Activated CD4-positive, alpha-beta T cell treated with anti-CD3 and anti-CD28 coated beads, Interleukin-2, Interleukin-6, amounts not matched to agents 100 ng/mL and 50 ng/mL, durations not matched to agents 16 hours and 8 hours (primary cell): ENCODE measurements at places on chromosomes 1 and 21.

DNA sequence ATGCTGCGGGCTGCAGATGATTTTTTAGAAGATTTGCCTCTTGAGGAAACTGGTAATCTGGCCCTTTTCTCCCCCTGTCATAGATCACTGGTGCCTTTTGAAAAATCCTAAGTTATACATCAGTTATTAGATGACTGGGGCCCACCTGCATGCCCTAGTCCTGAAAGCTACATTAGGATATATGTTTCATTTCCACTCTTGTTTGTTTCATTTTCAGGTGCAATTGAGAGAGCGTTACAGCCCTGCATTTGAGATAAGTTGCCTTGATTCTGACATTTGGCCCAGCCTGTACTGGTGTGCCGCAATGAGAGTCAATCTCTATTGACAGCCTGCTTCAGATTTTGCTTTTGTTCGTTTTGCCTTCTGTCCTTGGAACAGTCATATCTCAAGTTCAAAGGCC is 8.1 kb upstream of the IFI44 start:
- no peak for DNase-seq

DNA sequence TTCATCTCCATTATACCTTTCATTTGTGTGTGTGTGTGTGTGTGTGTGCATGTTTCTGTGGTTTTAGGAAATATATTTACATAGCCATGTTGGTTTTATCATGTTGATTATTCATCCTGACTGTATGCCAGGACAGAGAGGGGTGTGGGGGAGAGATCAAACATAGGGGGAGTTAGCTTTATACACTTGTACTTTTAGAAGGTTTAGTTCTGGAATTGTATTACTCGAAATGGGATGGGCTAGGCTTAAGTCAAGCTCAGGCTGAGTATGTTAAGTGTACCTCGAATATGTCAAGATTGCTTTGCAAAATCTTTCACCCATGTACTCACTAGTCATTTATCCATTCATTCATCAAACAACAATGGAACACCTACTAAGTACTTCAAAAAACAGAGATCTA is 123.3 kb downstream of the HMCN1 start:
- no peak for DNase-seq

GRCh38 chr1:10734962-10735544 is 61.4 kb downstream of the CASZ1 start:
- no peak for DNase-seq

DNA sequence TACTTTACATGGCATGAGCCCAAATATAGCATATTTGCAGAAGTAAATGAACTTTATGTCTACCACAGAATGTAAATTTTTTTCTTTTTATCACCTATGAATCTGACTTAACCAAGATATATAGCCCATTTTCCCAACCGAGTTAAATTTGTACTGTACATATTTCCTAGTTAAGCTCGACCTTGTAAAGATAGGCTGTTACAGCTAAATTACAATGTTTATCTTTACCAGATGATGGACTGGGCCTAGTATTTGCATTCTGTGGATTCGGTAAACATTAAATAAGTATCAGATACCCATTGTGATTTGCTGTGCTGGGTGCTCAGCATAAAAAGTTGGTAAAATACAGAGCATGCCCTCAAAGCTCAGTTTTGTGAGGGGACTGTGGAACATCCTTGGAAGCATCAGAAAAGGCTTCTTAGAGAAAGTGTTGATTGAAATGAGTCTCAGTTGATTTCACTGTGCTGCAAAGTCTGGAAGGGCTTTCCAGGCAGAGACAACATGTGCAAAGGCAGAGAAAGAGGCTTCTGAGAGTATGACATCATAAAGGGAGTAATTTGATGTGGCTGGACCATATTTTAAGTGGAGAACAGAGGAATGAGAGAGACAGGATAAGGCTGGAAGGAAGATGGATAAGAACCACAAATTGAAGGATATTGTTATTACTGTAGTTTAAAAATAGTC is 27.4 kb downstream of the MORC3 start:
- no peak for DNase-seq

DNA sequence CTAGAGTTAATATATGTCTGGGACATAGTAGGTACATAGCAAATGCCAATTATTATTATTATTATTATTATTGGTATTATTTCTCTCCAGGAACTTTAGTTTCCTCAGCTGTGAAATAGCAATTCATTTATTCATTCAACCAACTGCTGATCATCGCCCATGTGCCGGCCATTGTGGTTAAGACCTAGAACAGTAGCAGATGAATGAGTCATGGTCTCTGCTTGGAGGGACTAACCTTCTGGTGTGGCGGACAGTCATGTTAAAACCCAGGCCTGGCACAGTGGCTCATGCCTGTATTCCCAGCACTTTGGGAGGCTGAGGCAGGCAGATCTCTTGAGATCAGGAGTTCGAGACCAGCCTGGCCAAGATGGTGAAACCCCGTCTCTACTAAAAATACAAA is 23.8 kb upstream of the LDLRAP1 start:
- no peak for DNase-seq

DNA sequence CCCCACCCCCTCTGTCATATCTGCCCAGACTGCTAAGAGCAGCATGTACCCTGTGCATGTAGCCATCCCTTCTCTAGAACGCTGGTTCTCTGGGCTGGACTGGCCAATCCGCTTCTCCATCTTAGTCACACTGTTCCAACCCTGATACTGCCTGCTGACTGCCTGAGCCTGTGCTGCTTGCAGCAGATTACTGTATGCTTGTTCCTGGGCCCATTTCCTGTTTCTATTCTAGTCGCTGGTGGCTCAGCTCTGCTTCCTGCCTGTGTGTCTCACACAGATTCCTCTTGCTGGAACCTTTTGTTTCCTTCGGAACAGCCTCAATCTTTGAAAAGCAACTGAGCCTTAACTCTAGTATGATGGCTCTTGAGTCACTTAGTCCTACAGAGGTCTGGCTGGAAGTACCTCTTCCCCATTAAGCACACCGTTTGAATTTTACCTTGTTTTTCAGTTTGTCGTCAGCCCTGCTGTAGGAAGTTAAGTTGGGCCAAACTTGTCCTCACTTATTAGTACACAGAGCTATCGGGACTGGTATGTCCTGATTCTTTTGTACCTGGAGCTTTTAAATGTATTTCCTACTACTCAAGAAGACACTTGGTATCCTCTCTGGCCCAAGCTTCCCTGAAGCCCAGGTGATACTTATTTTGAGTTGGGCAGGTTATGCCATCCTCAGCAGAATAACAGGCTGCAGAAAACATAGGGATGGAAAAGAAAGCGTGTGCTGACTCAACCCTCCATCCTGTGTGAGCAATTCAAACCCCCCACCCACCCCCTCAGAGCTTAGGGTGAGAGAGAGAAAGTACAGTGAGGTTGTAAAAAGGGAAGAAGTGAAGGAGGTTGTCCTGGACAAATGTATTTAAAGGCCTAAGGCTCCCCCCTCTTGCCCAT is 43.4 kb upstream of the PIGV start:
- peak; percentile 97 for DNase-seq

DNA sequence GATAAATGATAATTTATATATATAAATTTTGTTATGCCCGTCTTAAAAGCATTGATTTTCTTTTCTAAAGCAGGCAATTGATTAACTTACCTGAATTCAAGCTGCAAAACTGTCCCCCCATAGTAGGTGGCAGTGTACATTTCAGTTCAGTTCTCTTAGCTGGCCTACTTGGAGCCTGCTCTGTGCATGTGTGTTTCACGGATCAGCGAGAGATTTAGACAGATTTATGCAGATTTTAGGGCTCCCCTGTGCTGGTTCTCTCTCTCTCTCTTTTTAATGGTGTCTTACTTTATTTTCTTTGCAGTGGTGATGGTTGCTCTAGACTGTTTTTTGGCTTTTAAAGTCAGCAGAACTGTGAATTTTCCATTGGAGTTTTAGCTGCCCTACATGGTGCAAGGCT is 30.7 kb downstream of the CLIC4 start:
- DNase-seq = no peak

- no peak for DNase-seq
These were observed 53.9 kb downstream of the CYYR1 start for GRCh38 chr21:26519142-26519541.
